ENCODE measurements at places on chromosomes 13 and 19. TPM values are rescaled to one million over a fixed set of nuclear protein-coding genes. Genes with fewer than 3 reads are reported as not detected.

DNA sequence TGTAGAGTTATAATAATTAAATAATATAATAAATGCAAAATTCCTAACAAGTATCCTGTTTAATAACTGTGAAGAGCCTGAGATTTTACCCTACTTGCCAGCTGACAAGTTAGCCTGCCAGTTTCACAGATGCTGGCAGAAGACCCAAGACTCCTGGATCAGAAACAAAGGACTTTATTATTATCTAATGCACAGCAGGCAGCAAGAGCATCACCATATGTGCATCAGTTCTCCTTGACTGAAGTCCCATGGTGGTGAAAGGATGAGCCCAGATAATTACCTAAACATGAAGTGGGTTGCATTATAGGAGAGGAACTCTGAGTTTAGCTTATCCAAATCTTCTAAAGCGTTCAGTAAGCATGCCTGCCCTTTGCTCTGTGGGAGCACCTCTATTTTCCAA lies 39.1 kb upstream of the MTIF3 start:
- DNase-seq = no peak

The CFD gene
- total RNA-seq = 50.9 TPM

The SULT2A1 gene
- 0.18 TPM for total RNA-seq

GRCh38 chr13:107866941-107867623 lies 348.3 kb downstream of the LIG4 start:
- DNase-seq = peak; percentile 90

- DNase-seq = peak; percentile 88
Measured at GRCh38 chr13:30408319-30409101, 13.8 kb upstream of the UBE2L5 start.

GRCh38 chr13:97879646-97880310 lies 73.7 kb upstream of the IPO5 start:
- DNase-seq = no peak

DNA sequence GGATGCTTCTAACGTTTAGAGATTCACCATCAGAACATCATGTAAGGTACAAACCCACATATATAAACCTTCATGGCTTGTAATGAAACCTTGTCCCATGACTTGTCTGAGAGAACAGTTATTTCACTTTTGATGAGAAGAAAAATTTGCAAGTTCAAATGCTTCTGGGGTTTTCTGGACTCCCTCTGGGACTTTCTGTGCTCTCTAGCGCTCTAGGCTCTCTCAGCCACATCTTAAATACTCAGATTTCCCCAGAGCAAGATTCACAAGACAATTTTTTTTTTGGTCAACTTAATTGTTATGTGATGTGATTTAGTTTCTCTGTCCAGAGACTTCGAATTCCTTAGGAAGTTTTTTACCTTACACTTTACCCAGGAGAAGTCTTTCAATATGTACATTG lies 282.8 kb upstream of the EDNRB start:
- DNase-seq = no peak
